A549 treated with GW870086 at 1 μM for 4 hours (cell line): ENCODE measurements at places on chromosomes 4 and X. TPM values are rescaled to one million over a fixed set of nuclear protein-coding genes. Genes with fewer than 3 reads are reported as not detected.

Gene RHOXF2
- not detected in 5 replicates for total RNA-seq

Gene GAB3
- 0.83 to 1.2 TPM (median 0.93 TPM) in 5 replicates for total RNA-seq

Gene CENPVL2
- not detected in 5 replicates for total RNA-seq

Gene COL25A1
- total RNA-seq = not detected in 5 replicates

Gene CCDC158
- not detected in 5 replicates for total RNA-seq

Gene RAB33A
- 0.15 to 0.30 TPM (median 0.20 TPM) in 5 replicates for total RNA-seq

Gene GDI1
- 89.4 to 105 TPM (median 103 TPM) in 5 replicates for total RNA-seq

Gene EDA2R
- total RNA-seq = 10.5 to 13.5 TPM (median 12.3 TPM) in 5 replicates

Gene TBX22
- not detected in 5 replicates for total RNA-seq

Gene JADE3
- total RNA-seq = 9.0 to 13.0 TPM (median 12.4 TPM) in 5 replicates

Gene GATA1
- total RNA-seq = not detected in 5 replicates

Gene CTAG2
- total RNA-seq = not detected in 5 replicates

Gene MAGIX
- total RNA-seq = 2.0 to 5.5 TPM (median 2.7 TPM) in 5 replicates

Gene UGT2B11
- total RNA-seq = 0.08 to 0.21 TPM (median 0.14 TPM) in 4 of 5 replicates, not detected in the other

Gene UGT2A3
- total RNA-seq = 0.10 to 0.22 TPM (median 0.12 TPM) in 3 of 5 replicates, not detected in the others

Gene FAM241A
- total RNA-seq = 0.54 to 0.91 TPM (median 0.90 TPM) in 5 replicates

Gene SYP
- total RNA-seq = 2.7 to 3.5 TPM (median 3.0 TPM) in 5 replicates

Gene NAP1L3
- 0.27 to 0.50 TPM (median 0.34 TPM) in 5 replicates for total RNA-seq

Gene HEPH
- 0.06 TPM in 1 of 5 replicates, not detected in the others for total RNA-seq

Gene FGF2
- total RNA-seq = 30.0 to 59.3 TPM (median 51.7 TPM) in 5 replicates

Gene SGCB
- 17.5 to 18.9 TPM (median 18.2 TPM) in 5 replicates for total RNA-seq

Gene ATP1B4
- 0.03 TPM in 1 of 5 replicates, not detected in the others for total RNA-seq

Gene INTS12
- 13.2 to 16.2 TPM (median 15.4 TPM) in 5 replicates for total RNA-seq

Gene OCIAD2
- 104 to 142 TPM (median 114 TPM) in 5 replicates for total RNA-seq

Gene MAGEA2B
- total RNA-seq = not detected in 5 replicates

Gene ANK2
- 0.72 to 1.2 TPM (median 0.82 TPM) in 5 replicates for total RNA-seq

Gene OTUD6A
- not detected in 5 replicates for total RNA-seq

Gene ADRA2C
- total RNA-seq = 6.2 to 10.9 TPM (median 10.3 TPM) in 5 replicates

Gene SMIM10
- total RNA-seq = 0.10 to 0.19 TPM (median 0.15 TPM) in 5 replicates

Gene BEX5
- total RNA-seq = not detected in 5 replicates

Gene MAGEC3
- total RNA-seq = not detected in 5 replicates

Gene CCKAR
- not detected in 5 replicates for total RNA-seq

Gene L1CAM
- total RNA-seq = 16.7 to 20.3 TPM (median 17.5 TPM) in 5 replicates

Gene POU4F2
- not detected in 5 replicates for total RNA-seq

Gene MAGEA10
- 0.07 to 0.22 TPM in 2 of 5 replicates, not detected in the others for total RNA-seq

Gene ARHGEF9
- total RNA-seq = 4.3 to 6.9 TPM (median 5.1 TPM) in 5 replicates

Gene STPG2
- total RNA-seq = not detected in 5 replicates

Gene SYNPO2
- 0.73 to 1.3 TPM (median 1.1 TPM) in 5 replicates for total RNA-seq

Gene HSD17B10
- total RNA-seq = 170 to 203 TPM (median 189 TPM) in 5 replicates

Gene VEGFD
- 0.27 to 0.42 TPM (median 0.29 TPM) in 5 replicates for total RNA-seq

Gene GPR143
- 0.17 to 0.39 TPM (median 0.22 TPM) in 4 of 5 replicates, not detected in the other for total RNA-seq

Gene GPR119
- total RNA-seq = not detected in 5 replicates

Gene MAGEB1
- total RNA-seq = not detected in 5 replicates

Gene IL15
- total RNA-seq = 10.6 to 14.7 TPM (median 12.0 TPM) in 5 replicates

Gene RHOXF1
- total RNA-seq = not detected in 5 replicates
